ENCODE measurements at places on chromosomes 16 and 17.
A peak's percentile ranks its signal among the peaks of the same experiment; 100 is the strongest.

- DNase-seq = no peak
Measured at GRCh38 chr17:8015957-8016631, 13.7 kb downstream of the GUCY2D start.

GRCh38 chr17:36468903-36469635 is 17.4 kb upstream of the ZNHIT3 start:
- no peak for DNase-seq

DNA sequence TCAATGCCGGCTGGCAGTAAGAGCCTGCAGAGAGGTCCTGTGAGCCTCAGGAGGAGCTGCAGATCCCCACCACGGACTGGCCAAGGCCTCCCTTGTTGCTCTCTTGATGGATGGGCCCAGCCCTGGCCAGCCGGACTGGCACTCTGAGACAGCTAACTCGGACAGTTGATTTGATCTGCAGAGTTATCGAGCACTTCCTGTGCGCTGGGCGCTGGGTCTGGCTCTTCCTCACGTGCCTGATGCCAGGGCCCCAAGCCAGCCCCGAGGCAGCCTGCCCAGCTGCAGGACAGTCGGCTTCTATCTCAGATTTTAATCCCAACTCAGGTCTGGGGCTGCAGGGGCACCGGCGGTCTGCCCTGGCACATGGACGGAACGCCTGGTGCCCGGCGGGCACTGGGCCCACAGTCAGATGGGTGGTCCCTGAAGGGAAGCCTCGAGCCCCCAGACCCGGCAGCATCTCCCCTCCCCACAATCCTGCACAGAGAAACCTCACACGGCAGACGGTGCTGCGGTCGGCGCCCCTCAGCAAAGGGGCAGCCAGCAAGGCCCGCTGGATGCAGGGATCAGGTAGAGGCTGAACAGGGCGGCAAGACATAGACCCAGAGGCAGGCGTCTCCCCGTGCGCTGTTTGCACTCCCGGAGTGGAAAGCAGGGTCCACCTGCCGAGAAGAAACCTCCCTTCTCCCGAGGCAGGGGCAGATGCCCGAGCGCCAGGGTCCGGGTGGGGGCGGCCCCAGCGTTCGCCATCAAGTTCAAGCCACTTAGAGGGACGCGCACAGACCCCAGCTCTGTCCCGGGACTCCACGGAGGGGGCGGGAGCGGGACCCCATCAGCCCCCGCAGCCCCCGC is 34.0 kb downstream of the TIMM22 start:
- no peak for DNase-seq

GRCh38 chr17:40612599-40613244 is 34.9 kb downstream of the SMARCE1 start:
- peak; percentile 67 for DNase-seq

- no peak for DNase-seq
Measured at GRCh38 chr16:52964290-52964689, 88.4 kb downstream of the CHD9NB start.

DNA sequence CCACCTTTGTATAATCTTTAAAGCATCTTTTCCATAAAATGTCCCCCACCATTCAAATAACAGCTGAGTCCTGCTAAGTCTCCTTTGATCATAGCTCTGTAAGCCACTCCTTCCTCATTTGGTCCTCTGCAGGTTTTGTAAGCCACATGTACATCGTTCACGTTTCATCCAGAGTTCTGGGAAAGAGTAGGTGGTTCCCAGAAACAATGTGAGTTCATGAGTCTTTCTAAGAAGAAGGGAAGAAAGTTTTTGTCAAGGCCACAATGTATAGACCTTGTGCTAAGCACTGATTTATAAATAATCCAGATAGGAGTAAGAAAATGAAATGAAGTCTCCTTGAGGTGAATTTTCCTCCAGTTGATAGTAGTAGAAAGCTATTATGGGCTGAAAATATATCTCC is 8.7 kb upstream of the ANKS4B start:
- no peak for DNase-seq

DNA sequence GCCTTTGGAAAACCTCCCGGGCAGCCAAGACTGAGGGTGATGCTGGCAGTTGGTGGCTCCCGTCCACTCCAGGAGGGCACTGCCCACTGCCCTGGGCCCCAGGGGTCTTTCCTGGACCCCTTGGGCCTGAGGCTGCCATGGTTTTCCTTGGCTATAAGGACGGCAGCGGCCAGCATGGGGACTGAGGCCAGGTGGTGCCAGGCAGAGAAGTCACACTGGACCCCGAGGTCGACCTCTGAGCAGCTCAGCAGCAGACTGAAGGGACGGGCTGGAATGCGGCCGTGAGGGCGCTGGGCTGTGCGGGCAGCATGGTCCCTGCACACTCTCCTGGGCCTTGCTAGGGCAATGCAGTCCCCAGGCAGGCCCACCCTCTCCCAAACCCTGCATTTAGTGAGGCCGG is 55.6 kb upstream of the GNG13 start:
- no peak for DNase-seq

DNA sequence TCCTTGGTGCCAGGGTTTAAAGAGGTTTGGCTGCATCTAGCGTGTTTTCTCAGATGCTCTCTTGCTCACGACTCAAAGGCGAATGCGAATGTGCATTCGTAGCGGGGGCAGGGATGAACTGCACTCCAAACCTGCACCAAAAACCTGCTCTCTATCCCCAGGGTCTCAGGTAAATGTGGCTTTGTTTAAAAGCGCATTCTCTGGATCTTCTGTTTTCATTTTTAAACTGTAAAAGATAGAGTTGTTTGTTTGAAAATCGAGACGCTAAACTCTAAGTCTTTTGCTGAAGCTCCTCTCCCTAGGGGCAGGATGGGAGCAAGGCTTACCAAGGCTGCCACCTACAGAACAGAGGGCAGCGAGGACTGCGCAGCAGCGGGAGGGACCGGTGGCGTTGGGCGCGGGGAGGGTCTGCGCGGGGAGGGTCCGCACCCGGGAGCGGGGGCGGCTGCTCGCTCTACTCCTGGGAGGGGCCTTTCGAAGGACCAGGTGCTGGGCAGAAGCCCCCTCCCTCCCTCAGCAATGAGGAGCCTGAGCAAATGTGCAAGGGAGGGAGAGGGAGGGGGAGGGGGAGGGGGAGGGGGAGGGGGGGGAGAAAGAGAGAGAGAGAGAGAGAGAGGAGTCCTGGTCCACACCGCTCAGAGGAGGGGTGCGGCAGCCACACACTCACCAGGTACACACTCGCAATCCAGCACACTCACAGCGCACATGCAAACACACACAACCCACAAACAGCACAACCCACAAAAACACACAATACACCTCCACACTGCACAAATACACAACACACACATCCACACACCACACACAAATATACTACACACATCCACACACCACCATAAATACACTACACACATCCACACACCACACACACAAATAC is 142.8 kb downstream of the GRIN2A start:
- no peak for DNase-seq

DNA sequence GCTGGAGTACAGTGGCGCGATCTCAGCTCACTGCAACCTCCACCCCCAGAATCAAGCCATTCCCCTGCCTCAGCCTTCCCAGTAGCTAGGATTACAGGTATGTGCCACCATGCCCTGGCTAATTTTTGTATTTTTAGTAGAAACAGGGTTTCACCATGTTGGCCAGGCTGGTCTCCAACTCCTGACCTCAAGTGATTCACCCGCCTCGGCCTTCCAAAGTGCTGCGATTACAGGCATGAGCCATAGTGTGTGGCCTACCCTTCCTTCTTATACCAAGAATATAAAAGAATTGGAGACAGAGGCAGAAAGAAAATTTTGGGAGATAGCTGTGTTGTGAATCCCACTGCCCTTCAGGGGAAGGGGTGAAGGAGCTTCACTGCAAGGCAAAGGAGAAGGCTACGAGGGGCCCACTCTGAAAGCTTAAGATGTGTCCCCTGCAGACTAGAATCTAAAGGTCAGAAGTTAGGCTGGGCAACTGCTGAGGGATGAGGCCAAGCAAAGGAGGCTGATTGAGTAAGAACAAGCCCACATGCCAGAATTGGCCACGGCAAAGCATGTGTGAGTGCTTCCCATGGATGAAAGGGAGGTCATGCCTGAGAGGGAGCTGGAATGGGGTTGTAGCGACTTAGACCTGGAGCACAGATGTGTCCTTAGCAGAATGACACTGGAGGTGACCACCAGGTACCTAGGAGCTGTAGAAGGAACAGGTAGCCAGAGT is 8.4 kb upstream of the CRYBA1 start:
- DNase-seq = peak; percentile 41

GRCh38 chr16:20243731-20244281 is 83.5 kb downstream of the GP2 start:
- DNase-seq = peak; percentile 5

GRCh38 chr17:70278844-70279462 is 109.6 kb downstream of the KCNJ2 start:
- no peak for DNase-seq

DNA sequence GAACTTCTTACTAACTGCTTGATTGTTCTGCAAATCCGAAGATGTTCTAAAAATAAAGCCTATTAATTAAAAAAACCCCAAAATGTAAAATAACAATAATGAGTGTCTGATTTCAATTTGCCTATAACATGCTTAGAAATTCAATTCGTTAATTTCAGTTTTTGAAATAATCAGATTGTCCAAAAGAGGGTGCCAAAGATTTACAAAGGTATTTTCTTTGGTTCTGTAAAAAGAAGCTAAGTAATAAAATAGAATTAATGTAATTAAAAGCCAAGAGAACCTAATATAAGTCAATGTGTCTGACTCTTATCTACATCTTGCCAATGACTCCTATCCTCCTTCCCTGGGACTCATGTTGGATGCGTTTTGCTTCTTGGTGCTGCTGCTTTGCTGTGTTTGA is 75.0 kb upstream of the CPHXL start:
- DNase-seq = no peak

GRCh38 chr17:12613566-12613965 is 52.1 kb upstream of the MYOCD start:
- DNase-seq = no peak

DNA sequence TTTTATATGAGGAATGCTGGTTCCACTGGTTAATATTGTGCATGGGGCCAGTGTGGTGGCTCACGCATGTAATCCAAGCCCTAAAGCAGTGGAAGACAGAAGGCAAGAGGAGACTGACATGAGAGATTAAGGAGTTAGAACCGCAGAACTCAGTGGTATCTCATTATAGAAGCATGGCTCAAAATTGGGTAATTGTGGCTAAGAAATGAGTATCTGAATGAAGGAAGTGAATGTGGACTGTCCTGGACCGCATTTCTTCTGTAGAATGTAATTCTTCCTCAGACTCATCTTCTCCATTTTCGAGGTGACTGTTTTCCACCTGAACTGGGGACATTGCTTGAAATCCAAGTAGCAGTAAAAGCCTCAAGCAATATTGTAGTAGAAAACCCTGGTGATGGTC is 42.6 kb upstream of the CDR2 start:
- peak; percentile 17 for DNase-seq

GRCh38 chr16:55036371-55036821 is 105.7 kb downstream of the IRX5 start:
- DNase-seq = no peak

GRCh38 chr17:74768069-74768762 is 7.9 kb downstream of the NAT9 start:
- no peak for DNase-seq

- DNase-seq = no peak
Measured at GRCh38 chr16:24378999-24379398, 122.9 kb downstream of the CACNG3 start.

GRCh38 chr16:3192476-3193019 is 4.5 kb downstream of the OR1F1 start:
- no peak for DNase-seq

GRCh38 chr17:13200671-13201070 is 182.8 kb upstream of the ELAC2 start:
- DNase-seq = no peak

- no peak for DNase-seq
Measured at GRCh38 chr16:81435567-81435966, 9.0 kb upstream of the CMIP start.

DNA sequence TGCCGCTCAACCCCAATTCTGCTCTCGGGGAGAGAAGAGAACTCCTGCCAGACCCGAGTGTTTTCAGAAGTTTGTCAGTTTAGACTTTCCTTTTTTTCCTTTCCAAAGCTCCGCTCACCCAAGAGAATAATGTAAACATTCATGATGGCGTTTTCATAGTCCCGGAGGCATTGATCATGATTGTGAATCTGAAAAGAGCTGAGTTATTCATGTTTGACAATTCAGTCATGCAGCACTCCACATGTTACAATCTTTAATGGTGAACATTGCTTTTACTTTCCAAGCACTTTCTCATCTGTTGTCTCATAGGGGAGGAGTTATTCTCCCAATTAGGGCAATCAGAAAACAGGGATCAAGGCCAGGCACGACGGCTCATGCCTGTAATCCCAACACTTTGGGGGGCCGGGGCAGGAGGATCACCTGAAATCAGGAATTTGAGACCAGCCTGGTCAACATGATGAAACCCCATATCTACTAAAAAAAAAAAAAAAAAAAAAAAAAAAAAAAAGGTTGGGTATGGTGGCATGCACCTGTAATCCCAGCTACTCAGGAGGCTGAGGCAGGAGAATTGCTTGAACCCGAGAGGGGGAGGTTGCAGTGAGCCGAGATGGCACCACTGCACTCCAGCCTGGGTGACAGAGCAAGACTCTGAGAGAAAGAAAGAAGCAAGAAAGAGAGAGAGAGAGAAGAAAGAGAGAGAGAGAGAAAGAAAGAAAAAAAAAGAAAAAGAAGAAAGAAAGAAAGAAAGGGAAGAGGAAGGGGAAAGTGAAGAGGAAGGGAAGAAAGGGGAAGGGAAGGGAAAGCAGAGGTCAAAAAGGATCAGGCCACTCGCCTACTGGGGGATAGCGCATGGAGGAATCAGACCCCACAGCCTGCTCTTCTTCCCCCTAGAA is 70.0 kb upstream of the TNRC6C start:
- DNase-seq = peak; percentile 34

GRCh38 chr16:84115919-84116719 is 623 bp downstream of the MBTPS1 start:
- no peak for DNase-seq

GRCh38 chr17:6569370-6570285 is 13.3 kb upstream of the PITPNM3 start:
- peak; percentile 75 for DNase-seq

- DNase-seq = no peak
Measured at GRCh38 chr16:20821682-20822081, 15.4 kb downstream of the REXO5 start.

DNA sequence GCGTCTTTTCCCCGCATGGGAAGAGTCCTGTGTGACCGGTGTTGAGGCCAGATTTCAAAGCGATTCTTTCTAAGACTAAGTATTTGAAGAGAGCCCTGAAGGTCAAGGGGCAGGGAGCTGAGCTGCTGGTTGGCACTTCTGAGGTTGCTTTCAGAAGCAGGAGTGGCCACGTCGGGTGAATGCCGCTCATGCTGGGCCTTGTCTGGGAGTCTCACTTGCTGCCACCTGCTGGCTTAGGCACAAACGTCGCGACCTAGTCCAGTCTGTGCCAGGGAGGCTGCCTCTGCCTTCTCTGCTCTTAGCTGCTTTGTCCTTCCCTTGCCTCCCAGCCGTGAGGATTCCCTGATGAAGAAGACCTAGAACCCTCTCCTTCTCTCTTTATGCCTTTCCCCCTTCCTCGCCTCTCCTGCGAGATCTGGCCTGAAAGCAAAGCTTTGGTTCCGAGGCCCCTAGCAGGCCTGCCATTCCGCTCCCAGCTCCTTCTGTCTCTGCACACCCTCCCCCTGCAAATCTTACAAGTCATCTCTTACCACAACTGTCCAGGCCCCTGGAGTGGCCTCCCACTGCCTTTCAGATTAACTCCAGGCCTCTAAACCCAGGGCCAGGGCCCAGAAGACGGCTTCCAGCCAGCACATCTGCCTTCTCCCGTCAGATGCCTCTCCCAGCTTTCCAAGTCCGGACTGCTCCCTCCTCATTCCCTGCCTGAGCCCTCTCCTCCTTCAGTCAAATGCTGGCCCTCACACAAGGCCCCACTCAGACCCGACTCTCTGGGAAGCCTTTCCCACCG is 11.4 kb downstream of the CTNS start:
- DNase-seq = peak; percentile 48

GRCh38 chr17:69592692-69593350 is 178.3 kb downstream of the MAP2K6 start:
- no peak for DNase-seq
